Parietal lobe (tissue), 2 donors: ENCODE measurements at places on chromosomes 16 and 17. TPM values are rescaled to one million over a fixed set of nuclear protein-coding genes. Genes with fewer than 3 reads are reported as not detected.

The DNAI2 gene
- total RNA-seq, result not detected

The CSH2 gene
- not detected for total RNA-seq

The NPW gene
- not detected for total RNA-seq

The C16orf74 gene
- 1.9 TPM for total RNA-seq

The CAVIN1 gene
- 4.1 TPM for total RNA-seq

The SPN gene
- under 0.01 TPM for total RNA-seq

The RHOT1 gene
- 124 TPM for total RNA-seq

The ZNF385C gene
- total RNA-seq, result 0.31 TPM

The CDR2L gene
- total RNA-seq, result 8.8 TPM

The RNF112 gene
- 47.6 TPM for total RNA-seq

The BEAN1 gene
- total RNA-seq, result 7.5 TPM

The ZFP90 gene
- total RNA-seq, result 146 TPM

The KRT20 gene
- total RNA-seq, result not detected

The MAP3K3 gene
- total RNA-seq, result 45.4 TPM

The AOC3 gene
- total RNA-seq, result 0.31 TPM

The SLFN11 gene
- total RNA-seq, result 2.5 TPM

The NT5M gene
- 5.0 TPM for total RNA-seq

The PIRT gene
- total RNA-seq, result 0.63 TPM

The ATAD5 gene
- total RNA-seq, result 13.1 TPM

The KRTAP2-4 gene
- not detected for total RNA-seq

The GCGR gene
- total RNA-seq, result not detected

The C16orf86 gene
- total RNA-seq, result 1.3 TPM

The DHRS7C gene
- total RNA-seq, result not detected

The ADAP2 gene
- 5.9 TPM for total RNA-seq

The RNF157 gene
- 37.6 TPM for total RNA-seq

The VKORC1 gene
- 39.4 TPM for total RNA-seq

The RBL2 gene
- 179 TPM for total RNA-seq

The CYLD gene
- 64.5 TPM for total RNA-seq

The CCL4 gene
- total RNA-seq, result 2.8 TPM

The TRPV3 gene
- 0.94 TPM for total RNA-seq

The CD79B gene
- 0.63 TPM for total RNA-seq

The ASPHD1 gene
- 13.1 TPM for total RNA-seq

The ABCA10 gene
- total RNA-seq, result 4.1 TPM

The C16orf89 gene
- 1.3 TPM for total RNA-seq

The SULT1A3 gene
- total RNA-seq, result 7.8 TPM

The CCR7 gene
- not detected for total RNA-seq

The SHISA6 gene
- 8.8 TPM for total RNA-seq

The VMO1 gene
- total RNA-seq, result not detected

The AGRP gene
- not detected for total RNA-seq

The KRTAP2-3 gene
- not detected for total RNA-seq

The TBC1D3E gene
- not detected for total RNA-seq

The ZPBP2 gene
- total RNA-seq, result not detected

The SLC12A3 gene
- not detected for total RNA-seq

The TMUB2 gene
- 28.8 TPM for total RNA-seq

The HSD11B2 gene
- total RNA-seq, result not detected

The TANC2 gene
- 454 TPM for total RNA-seq

The FMNL1 gene
- 7.5 TPM for total RNA-seq

The SALL1 gene
- 11.9 TPM for total RNA-seq

The KRTAP9-2 gene
- not detected for total RNA-seq

The CHST5 gene
- 0.94 TPM for total RNA-seq

The MYH1 gene
- total RNA-seq, result not detected

The ENPP7 gene
- not detected for total RNA-seq

The KSR1 gene
- total RNA-seq, result 53.5 TPM

The NTN1 gene
- total RNA-seq, result 4.7 TPM
